ENCODE measurements at places on chromosomes 1 and 21. TPM values are rescaled to one million over a fixed set of nuclear protein-coding genes. Genes with fewer than 3 reads are reported as not detected.

CR1L gene
- total RNA-seq = not detected

CYP4X1 gene
- total RNA-seq = under 0.01 TPM

THEM5 gene
- not detected for total RNA-seq

HOOK1 gene
- total RNA-seq = 9.6 TPM

DNA sequence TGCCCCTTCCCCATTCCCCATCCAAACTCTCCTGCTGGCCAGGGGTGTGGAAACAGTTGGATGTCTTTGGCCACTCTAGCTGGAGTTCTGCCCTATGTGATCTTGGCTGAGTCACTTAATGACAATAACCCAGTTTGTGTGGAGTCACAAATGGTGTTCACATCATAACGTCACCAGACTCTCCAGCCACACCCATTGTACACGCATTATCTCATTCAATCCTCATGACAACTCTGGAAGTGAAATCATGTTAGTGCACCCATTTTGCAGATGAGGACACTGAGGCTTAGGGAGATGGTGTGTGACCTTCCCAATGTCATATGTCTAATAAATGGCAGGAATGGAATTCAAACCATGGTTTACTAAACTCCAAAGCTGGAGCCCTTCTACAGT is 1.2 kb upstream of the CDA start:
- peak; percentile 19 for DNase-seq

DNA sequence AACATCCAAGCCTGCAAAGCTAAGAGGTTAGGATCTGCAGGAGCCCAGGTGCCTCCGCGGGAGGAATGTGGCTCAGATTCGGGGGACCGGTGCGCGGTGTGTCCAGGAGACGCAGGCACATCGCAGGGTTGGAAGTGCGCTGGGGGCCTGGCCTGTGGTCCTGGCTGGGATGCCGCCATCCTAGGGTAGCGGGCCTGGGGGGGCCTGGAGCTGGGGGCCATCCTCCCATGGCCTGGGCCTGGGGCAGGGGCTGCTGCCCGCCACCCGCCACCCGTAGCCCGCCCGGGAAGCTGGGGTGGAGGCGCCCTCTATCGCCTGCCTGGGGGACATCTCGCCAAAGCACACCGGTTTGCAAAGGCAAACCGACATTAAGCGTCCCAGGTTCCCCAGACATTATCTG is 170.6 kb upstream of the ARHGEF16 start:
- DNase-seq = no peak

GRCh38 chr21:29130270-29130969 is at the start of gene MAP3K7CL:
MAP3K7CL (plus strand) TSS chr21:29130644; CDS start chr21:29133345, 2,701 bp downstream.
- peak; percentile 94 for DNase-seq

DNA sequence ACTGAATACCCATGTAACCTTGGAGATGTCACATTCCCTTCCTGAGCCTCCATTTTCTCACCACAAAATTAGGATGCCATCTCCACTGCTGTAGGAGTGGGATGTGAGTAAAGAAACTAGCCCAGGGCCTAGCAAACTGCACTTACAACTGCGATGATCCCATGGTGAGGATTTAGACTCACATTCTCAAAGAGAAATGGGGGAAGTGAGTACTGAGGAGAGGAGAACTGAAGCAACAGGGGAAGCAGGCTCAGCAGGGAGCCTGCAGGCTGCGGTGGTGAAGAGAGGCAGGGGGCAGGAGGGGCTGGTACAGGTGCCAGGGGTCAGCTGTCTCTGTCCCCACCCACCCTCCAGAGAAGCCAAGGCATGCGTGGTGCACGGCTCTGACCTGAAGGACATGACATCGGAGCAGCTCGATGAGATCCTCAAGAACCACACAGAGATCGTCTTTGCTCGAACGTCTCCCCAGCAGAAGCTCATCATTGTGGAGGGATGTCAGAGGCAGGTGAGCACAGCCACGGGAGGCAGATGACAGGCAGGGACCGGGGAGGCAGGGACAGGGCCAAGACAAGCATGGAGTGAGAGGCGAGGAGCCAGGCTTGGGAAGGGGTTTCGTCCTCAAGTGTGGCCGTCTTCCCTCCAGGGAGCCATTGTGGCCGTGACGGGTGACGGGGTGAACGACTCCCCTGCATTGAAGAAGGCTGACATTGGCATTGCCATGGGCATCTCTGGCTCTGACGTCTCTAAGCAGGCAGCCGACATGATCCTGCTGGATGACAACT is 16.4 kb upstream of the ATP1A4 start:
- no peak for DNase-seq

DNA sequence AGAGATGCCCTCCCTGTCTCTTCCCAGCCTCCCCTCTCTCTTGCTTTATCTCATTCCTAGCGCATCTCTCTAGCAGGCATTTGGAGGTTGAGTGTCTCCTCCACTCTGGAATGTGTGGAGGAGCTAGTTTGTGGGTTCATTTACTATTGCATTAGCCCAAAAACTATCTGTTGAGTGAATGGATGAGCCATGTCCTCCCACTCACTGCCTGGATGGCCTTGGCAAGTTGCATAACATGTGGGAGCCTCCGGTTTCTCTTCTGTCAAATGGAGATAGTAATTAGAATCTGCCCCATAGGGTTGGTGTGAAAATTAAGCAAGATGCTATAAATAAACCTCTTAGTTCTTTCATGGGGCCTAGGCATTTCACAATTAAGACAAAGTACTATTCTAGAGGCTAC is 181.8 kb downstream of the KAZN start:
- no peak for DNase-seq

DNA sequence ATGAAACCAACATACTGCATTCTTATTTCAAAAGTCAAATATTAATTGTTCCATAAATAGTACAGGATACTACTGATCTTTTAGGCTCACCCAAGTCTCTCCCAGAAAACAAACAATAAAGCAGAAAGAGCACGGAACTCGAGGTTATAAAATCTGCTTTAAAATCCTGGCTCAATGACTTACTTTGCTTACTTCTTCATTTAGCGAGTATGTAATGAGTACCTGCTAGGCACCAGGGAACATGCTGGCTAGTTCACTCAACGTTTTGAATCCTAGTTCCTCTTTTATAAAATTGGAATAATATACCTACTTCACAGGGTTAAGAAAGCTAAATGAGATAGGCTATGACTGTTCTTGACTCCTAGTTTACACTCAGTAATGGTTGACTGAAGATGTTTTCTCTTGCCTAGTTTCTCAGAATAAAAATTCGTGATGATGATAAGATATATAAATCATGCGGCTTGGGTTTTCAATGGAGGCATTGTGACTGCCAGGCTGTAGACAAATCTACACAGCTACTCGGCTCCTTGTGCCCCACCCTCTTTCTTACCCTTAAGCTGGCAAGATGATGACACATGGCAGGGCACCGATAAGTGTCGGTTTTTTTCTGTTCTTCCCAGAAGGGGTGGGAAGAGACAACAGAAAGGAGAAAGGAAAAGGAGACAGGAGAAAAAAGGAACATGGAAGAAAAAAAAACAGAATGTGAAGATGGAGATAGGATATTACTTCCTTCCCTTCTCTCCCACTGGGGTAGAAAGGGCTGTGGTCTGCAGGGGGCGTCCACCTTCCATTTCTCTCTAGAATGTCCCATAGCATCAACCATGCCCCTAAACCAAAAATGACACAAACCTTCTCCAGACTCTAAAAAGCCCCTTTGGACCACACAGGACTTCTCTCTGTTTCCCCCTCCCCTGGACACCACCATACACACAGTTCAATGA is 507.1 kb downstream of the SMYD3 start:
- no peak for DNase-seq

DNA sequence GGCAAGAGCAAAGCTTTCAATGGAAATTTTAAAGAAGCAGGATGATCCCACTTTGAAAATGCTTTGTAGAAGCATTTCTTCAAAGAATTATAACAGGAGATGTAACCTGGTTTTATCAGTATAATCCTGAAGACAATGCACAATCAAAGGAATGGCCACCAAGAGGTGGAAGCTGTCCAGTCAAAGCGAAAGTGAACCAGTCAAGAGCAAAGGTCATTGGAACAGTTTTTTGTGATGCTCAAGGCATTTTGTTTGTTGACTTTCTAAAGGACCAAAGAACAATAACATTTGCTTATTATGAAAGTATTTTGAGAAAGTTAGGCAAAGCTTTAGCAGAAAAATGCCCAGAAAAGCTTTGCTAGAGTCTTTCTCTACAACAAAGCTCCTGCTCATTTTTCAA is 5.5 kb upstream of the CD84 start:
- no peak for DNase-seq

GRCh38 chr1:67382292-67382691 is 47.9 kb downstream of the SERBP1 start:
- DNase-seq = no peak

DNA sequence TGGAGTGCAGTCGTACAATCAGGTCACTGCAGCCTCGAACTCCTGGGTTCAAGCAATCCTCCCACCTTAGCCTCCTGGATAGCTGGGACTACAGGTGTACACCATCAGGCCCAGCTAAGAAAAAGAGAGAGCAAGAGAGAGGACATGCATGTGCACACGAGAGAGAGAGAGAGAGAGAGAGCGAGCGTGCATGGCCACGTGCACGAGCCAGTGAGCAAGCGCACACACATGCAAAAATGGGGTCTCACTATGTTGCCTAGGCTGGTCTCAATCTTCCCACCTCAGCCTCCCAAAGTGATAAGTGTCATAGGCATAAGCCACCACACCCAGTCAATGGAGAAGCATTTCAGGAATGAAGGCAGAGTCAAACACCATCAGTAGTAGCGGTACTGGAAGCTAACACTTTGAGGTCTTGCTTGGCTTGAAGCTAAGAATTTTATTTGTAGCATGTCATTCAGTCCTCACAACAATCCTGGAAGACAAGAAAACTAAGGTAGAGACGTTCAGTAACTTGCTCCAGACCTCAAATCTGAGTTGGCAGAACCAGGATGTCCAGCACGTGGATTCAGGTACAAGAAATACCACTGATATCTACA is 14.5 kb downstream of the GNB1 start:
- DNase-seq = no peak

- DNase-seq = no peak
These were observed 40.0 kb upstream of the HMGB4 start for GRCh38 chr1:33823830-33824229.

GRCh38 chr21:45209046-45209445 is 78.6 kb downstream of the POFUT2 start:
- DNase-seq = peak; percentile 12

- no peak for DNase-seq
These were observed 83.7 kb upstream of the GNG12 start for GRCh38 chr1:67917006-67917405.

DNA sequence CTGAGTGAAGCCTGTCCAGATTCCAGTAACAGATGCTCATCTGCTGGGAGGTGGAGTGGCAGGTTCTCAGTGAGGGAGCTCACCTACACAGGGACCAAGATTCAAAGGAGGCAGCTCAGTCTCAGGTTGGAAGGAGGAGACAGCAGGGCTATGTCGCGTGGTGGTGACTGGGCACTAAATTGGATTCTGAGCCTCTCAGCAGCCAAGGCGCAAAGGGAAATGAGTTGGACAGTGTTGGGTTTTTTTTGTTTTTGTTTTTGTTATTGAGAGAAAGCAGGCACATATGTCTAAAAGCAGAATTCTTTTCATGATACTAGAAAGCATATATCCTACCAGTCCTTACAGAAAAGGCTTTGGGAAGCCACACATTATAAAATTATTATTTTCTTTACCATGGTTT is 26.2 kb downstream of the UMODL1 start:
- no peak for DNase-seq

DNA sequence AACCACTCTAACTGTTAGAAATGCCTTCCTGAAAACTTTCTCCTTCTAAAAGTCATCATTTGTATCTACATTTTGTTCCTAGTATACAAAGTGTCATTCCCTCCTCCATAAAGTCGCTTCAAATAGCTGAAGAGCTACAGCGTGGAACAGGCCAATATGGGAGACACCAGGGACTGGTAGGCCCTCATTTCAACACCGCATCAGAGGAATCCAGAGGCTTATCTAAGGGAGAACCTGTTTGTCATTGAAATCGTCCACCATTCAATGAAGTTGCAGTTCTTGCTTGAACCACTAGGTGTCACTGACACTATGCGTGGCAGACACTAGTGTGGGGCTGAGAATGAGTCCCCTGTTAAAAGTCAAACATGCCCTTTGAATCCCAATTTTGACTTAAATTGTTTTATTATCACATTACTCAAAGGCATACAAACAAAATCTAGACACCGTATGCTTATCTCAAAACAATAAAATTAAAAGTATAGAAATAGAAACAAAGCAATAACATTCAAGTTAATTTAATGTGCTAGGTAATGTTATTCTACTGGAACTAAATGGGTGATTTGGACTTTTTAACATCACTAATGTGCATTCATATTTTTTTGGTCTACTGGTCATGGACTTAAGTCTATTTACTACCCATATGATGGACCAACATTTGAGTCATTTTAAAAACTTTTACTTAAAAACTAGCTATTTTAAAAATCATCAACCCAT is 182.3 kb downstream of the FCRL5 start:
- DNase-seq = peak; percentile 50

All from mammary epithelial cell (primary cell).